ENCODE measurements at places on chromosomes 12 and 14. TPM values are rescaled to one million over a fixed set of nuclear protein-coding genes. Genes with fewer than 3 reads are reported as not detected.

- DNase-seq, result no peak
Measured at GRCh38 chr12:72493407-72493806, 221.2 kb downstream of the TRHDE start.

DNA sequence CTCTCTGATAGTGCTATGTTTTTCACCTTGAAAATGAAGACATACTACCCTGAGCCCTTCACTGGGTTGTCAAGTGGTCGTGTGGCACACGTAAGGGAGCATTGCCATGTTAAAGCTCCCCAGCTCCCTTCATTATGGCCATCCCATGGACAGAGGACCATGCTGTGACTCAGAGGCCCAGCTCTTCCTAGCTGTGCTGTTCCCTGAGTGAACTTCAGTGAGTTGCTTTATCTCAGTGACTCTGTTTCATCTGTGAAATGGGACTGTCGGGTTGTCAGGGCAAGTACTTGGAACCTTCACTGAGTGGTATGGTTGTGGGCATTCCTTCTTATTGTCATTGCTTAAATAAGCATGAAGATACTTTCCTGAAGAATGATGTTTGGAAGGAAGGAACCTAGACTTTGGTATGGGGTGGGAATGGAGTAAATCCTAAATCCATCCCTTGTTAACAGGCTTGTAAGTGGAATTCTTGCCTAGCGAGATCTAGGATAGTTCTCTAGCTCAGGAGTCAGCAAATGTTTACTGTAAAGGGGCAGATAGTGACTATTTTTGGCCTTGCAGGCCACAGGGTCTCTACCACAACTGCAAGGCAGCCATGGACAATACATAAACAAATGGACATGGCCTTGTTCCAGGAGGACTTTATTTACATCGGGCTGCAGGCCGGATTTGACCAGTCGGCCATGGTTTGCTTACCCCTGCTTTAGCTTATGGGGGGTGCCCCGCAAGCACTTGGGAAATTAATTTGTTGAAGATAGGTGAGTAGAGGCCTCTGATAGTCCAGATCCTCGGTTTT lies 283.5 kb downstream of the ZFP36L1 start:
- DNase-seq, result peak; percentile 74

DNA sequence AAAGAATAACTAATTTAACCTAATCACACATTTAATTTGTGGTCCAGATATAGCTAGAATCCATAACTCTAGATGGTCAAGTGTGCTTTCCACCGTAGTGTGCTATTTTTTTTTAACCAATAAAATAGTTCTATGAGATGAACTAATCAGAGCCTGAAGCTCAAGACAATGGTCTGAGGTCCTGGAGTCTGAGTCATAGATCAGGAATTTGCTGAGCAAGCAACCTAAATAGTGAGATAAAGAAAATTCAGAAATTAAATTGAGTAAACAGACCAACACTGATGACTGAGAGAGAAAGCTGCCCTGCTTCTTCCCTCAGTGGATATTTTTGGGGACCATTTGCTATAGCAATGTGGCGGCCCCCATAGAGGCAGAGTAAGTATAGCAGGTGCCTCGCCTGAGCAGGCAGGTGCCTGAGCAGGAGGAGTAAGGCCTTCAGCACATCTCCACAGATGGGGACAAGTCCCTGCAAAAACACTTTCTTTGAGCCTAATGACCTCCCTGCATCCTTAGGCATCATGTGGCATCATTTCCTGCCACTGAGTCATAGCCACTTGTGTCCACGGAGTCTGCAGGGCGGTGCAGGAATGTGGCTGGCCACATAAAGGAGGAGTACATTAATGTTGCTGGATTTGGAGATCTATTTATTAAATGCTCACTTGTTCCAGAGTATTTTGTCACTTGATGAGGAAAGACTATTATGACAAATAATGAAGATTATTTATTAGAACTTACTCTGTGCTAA lies 13.9 kb upstream of the CLEC4E start:
- DNase-seq, result no peak

GRCh38 chr12:102462386-102462785 lies 18.0 kb downstream of the IGF1 start:
- no peak for DNase-seq

- DNase-seq, result no peak
Measured at GRCh38 chr14:63174760-63175191, 29.5 kb upstream of the RHOJ start.

DNA sequence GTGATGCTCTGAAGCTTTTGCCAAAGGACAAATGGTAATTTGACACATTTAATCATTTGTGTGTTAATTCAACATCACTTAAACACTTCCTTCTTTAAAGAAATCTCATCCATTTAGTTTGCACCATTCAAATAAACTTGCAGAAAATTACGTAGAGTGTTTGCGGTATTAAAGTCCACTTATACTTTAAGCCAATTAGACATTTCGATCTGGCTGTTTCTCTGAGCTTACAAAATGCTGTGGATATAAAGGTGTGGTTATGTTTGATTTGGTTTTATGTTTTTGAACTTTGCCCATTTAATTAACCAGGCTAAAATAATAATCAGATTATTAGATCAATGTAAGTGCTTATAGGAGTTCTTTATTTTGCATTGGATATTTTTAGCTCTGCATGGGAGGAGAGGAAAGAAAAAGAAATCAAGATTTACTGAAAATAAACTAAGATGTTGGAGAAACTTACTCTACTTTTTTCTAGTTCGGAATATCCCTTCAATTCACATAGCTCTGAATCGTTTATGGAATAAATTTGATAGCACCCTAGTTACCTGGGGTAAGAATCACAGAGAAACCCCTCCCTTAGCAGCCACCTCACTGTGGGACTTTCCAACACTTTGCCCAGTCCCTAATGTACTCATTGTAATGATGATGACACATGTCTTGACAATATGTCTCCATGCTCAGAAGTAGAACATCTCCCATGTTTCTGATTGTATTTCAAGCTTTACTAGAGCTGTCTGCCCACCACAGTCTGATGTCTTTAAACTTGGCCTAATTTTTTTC lies 268.0 kb downstream of the BTG1 start:
- DNase-seq, result no peak

DNA sequence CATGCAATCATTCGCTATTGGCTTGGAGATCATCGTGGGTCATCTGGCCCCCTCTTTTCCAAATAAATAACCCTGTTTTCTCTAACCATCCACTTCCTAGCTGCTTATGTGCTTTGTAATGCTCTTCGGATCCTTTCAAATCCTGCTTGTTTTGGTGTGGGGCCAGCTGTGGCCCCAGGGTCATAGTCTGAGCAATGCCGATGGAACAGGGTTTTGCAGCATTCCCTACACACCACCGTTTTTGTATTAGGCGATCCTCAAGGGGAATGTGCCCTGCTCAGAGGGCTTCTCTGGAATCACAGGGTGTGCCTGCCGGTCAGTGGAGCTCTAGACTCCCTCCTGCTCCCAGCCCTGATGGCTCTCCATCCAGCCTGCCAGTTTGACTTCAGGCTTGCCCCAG lies 78.1 kb upstream of the NRXN3 start:
- DNase-seq, result no peak

GRCh38 chr12:126763359-126763758 lies 1503.6 kb upstream of the TMEM132C start:
- DNase-seq, result no peak

NACA gene
- 1,274 TPM for total RNA-seq

DNA sequence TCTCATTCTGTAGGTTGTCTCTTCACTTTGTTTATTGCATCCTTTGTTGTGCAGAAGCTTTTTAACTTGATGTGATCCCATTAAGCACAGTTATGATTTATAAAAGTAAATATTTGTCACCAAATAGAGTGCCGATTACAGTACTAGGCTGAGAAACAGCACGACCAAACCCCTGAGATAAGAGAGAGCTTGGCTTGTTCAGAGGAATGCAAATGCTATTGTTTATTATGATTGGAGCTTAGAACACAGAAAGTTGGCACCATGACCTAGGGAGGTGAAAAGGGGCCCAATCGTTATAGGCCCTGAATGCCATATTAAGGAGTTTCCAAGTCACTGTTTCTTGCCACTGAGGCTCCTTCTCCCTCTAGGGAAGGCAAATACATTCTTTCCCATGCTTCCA lies 214.9 kb downstream of the KITLG start:
- DNase-seq, result no peak

KITLG gene
- 20.4 TPM for total RNA-seq

DNA sequence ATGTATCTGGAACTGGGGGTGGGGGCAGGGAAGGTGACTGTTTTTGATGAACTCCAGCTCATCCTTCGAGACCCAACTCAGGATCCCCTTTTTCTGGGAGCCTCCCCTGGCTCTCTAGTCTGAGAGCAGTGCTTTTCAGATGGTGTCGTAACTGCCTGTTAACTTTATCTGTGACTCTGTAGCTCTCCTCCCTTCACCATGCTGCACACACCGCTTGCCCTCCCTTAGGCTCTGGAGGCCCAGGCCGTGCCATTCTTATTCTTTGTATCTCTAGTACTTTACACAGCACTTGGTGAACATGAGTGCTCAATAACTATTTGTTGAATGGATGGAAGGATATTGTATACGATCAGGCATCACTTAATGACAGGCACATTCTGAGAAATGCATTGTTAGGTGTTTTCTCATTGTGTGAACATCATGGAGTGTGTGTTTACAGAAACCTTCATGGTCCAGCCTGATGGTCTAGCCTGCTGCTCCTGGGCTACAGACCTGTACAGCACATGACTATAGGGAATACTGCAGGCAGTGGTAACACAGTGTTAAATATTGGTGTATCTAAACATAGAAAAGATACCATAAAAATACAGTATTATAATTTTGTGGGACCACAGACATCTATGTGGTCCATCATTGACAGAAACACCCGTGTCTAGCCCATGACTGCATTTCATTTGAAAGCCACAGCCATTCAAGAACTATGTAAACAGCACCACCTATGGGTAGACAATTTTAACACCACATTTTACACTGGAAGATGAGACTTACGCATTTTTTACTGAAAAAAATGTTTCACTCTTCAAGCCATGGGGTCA lies 91.8 kb downstream of the EML1 start:
- DNase-seq, result no peak

SIVA1 gene
- total RNA-seq, result 284 TPM

TSPAN9 gene
- 32.2 TPM for total RNA-seq

- DNase-seq, result no peak
Measured at GRCh38 chr12:47308672-47309071, 228.9 kb upstream of the AMIGO2 start.

DNA sequence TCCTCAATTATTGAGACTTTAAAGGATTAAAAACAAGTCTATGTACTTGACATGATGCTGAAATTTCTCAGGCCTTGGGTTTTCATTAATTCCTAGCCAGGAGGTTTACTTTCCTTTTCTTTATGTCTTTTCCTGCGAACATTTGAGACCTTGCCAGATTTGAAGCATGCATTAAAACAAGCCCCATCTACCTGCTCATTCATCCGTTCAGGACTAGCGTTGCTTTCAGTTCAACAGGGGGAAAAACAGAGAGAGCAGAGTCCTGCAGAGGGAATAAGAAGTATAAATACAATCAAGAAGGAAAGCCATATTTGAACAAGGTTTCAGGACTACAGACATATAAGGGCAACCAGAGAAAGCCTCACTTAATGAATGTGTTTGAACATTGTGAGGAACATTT lies 542.4 kb downstream of the DIO2 start:
- DNase-seq, result no peak

- DNase-seq, result no peak
Measured at GRCh38 chr14:72568296-72568992, 325.5 kb downstream of the DPF3 start.

DNA sequence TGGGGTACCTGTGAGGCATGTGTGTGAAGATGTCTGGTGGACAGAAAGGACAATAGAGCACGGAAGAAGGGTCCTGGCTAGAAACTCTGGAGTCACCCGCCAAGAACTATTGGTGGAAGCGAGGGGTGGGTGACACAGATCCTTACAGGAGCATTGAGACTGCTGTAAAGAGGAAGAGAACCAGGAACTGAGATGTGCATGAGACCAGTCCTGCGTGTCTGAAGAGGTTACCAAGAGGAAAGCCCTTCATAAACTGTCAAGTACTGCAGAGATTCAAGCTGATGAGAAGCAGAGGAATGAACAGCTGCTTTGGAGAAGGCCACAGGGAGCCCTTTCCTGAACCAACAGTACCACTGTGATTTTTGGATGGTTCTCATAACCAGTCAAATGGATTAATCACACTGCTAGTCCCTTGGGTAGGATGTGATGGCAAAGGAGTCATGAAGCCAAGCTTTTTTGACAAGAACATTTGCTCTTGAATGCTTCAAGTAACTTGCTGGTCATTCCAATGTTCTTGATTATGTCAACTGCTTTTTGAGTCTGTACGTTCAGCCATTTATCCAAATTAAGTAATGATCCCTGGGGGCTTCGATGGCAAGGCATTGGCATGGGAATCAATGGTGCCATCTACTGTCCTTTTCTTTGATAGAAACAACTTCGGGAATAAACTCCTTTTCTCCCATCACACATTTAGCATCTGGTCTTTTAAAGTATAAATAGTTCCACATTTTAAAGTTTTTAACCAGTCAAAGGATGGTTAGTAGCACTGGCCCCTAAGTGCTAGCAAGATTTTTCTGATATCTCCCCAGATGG lies 42.9 kb downstream of the GPR135 start:
- no peak for DNase-seq

DNA sequence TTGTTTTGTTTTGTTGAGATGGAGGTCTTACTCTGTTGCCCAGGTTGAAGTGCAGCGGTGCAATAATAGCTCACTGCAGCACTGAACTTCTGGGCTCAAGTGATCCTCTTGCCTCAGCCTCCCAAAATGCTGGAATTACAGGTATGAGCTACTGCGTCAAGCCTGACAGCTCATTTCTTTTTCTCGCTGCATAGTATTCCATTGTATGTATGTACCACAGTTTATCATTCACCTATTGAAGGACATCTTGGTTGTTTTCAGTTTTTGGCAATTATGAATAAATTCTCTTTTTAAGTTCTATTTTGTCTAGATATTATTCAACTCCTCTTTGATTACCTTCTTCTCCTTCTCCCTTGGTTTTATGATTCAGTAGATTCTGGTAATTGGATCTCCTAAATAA lies 13.5 kb downstream of the HSD17B6 start:
- DNase-seq, result no peak

- DNase-seq, result no peak
Measured at GRCh38 chr12:50224026-50224692, 57.0 kb upstream of the CERS5 start.

DNA sequence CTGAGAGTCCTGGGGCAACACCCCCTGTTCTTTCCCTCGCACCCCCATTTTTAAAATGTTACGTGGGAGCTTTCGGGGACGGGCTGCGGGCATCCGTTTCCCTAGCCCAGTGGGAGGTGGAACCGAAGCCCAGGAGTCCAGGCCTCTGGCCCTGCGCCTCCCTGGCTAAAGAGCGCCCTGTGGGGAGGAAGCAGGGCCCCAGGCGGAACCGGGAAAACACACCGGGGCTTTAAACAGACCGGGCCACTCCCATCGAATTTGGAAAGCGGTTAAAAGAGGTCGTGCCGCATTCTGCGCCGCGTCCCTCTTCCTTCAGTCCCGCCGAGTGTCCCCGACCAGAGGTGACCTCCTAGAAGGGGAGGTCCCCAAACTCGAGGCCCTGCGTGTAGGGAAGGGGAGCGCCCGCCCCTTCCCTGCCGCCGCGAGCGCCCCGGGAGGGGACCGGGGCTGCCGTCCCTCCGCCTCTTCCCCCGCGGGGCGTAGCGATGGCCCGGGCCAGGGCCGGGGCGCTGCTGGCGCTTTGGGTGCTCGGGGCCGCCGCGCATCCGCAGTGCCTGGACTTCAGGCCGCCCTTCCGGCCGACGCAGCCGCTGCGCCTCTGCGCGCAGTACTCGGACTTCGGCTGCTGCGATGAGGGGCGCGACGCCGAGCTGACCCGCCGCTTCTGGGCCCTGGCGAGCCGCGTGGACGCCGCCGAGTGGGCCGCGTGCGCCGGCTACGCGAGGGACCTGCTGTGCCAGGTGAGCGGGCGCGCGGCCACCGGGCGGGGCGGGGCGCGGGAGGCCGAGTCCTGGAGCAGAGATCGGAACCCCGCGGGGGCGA lies at the start of gene HHIPL1:
HHIPL1 (plus strand) TSS at position 407 of the 822 bp plus-strand sequence; CDS start at position 486, 79 bp downstream.
- DNase-seq, result no peak
